ENCODE measurements at places on chromosomes 2 and 18. TPM values are rescaled to one million over a fixed set of nuclear protein-coding genes. Genes with fewer than 3 reads are reported as not detected.

DNA sequence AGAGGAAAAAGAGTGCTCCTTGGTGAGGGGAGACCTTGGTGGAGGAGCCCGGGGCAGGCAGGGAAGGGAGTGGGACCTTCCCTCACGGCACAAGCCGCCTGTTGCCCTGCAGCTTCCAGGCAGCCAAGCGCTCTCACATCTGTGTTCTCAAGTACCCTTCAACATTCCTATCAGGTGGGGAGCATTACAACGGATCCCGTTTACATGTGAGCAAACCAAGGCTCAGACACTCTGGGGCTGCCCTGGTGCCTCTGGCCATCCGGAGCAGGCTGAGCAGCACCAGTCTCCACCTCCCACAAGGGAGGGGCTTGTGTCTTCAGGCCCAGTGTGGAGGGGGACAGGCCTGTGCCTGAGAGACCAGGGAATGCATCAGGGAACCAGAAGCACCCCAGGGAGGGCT lies 57.9 kb downstream of the AQP12A start:
- DNase-seq, result no peak

The SLC8A1 gene
- 0.42 TPM for polyA plus RNA-seq

The NEU4 gene
- 0.32 TPM for polyA plus RNA-seq

- DNase-seq, result no peak
Observed at GRCh38 chr2:58645017-58645416, 403.9 kb upstream of the FANCL start.

The FBXO15 gene
- polyA plus RNA-seq, result 0.85 TPM

DNA sequence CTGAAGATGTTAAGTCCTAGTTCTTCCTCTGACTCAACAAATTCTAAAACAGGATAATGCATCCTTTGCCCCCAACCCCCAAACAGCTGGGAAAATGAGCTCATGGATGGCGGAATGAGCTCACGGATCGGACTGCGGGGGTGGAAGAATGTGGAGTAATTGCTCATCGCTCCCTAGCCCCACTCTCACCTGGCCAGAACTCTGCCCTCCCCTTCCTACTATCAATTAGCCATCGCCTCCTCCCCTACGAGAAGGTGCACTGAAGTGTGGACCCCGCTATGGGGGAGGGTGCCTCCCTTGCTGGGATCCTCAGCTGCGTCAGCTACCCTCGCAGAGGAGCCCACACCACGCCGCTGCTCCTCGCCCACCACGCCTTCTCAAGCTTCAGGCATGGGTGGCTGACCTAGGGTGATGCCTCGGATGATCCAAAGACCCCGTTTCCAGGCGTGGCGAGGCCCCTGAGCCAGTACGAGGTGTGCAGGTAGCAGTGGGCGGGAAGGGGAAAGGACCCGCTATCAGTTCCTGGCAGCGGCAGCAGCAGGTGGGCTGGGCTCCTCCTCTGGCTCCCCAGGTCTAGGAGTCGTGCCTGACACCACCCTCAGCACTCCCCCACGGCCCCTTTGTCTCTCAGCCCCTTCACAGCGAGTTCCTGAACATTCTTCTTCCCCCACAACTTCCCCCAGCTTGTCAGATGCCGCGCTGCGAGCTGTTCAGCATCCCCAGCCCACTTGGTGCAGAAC lies 82.1 kb upstream of the POMC start:
- DNase-seq, result no peak

The UPP2 gene
- polyA plus RNA-seq, result not detected

GRCh38 chr18:604771-605170 lies 8.0 kb downstream of the CLUL1 start:
- DNase-seq, result no peak

The ASB18 gene
- not detected for polyA plus RNA-seq

DNA sequence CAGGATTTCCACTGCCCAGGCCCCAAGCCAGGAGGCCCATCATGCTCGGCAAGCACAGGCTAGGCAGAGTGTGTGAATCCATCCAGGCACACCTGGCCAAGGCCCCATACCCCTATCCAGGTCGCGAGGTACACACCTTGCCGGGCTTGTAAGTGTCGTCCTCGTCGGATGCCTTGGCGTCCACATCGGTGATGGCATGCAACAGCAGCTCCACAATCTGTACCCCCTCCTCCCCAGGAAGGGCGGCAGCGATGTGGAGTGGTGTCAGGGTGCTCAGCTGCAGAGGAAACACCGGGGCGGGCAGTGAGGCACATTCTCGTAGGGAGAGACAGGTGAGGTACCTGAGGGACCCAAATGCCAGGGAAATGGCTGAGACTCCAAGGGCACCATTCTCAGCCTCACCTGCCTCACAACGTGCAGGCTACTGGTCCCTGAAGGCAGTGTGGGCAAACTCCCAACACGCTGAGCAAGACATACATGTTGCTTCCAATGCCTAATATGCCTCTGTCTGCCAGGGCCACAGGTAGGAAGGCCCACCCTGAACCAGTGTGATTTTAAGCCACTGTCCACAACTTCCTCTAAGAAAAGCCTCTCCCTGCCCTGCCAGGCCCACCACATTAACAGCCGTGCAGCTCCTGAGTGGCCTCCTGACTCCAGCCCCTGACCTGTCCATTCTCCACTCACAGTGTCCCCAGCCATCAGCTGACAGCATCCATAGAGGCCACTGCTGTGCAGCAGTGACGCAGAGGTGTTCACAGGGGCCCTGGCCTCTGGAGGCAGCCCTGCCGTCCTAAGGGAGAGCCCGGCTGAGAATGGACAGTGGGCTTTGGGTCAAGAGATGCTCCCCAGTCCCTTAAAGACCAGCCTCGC lies 44.9 kb downstream of the ANKMY1 start:
- DNase-seq, result no peak

GRCh38 chr2:221494556-221494955 lies 77.5 kb downstream of the EPHA4 start:
- no peak for DNase-seq

- DNase-seq, result peak; percentile 59
Observed at GRCh38 chr2:74374509-74375205, 5.5 kb downstream of the DCTN1 start.

- no peak for DNase-seq
Observed at GRCh38 chr18:52694804-52695203, 354.8 kb downstream of the DCC start.

- no peak for DNase-seq
Observed at GRCh38 chr18:49639643-49640391, 78.0 kb downstream of the LIPG start.

The TMEM37 gene
- polyA plus RNA-seq, result 16.2 TPM

GRCh38 chr18:62844850-62845643 lies 129.7 kb downstream of the PHLPP1 start:
- no peak for DNase-seq

The DNAH6 gene
- 0.06 TPM for polyA plus RNA-seq

The ARL4C gene
- 7.0 TPM for polyA plus RNA-seq

The GAREM1 gene
- 3.9 TPM for polyA plus RNA-seq

- no peak for DNase-seq
Observed at GRCh38 chr2:230985519-230986231, 10.2 kb upstream of the SPATA3 start.

The SYT4 gene
- polyA plus RNA-seq, result 1.1 TPM

DNA sequence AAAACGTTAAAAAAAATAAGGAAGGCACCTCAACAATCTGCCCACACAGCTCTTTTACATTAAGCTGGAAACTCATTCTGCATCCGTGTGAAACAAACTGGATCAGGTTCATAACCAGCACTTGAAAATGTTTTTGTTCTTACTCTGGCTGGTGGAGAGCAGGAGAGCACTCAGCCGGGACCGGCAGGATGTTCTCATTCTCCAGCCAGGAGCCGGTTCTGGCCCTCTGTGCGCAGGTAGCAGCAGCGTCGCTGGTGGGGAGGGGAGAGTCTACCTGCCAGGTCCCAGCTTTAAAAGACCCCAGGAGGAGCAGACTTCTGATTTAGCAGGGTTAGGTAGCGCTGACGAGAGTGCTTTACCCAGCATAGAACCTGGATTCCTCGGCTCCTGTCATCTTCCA lies 834.9 kb upstream of the SALL3 start:
- no peak for DNase-seq

GRCh38 chr2:108330979-108331378 lies 42.3 kb downstream of the SULT1C2 start:
- DNase-seq, result no peak

The ITPRIPL1 gene
- 11.7 TPM for polyA plus RNA-seq

- no peak for DNase-seq
Observed at GRCh38 chr18:26943906-26944305, 78.4 kb upstream of the AQP4 start.

DNA sequence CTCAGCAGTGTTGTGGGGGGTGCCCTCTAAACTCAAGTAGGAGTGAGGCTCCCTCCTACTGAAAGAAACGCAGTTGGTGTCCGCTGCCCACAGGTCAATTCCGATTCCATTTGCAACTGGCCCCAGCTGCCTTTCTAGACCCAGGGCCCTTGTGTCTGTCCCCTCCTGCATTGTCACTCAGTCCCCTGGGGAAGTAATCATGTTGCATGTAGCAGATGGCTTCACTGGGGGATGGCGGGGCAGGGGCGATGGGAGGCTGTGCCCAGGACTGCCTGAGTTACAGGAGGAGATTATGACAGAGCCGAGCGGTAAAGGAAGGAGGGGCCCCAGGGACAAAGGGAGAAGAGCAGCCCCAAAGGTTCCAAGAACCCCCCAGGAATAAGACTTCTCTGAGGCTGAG lies 62.5 kb upstream of the SH3RF3 start:
- DNase-seq, result no peak

DNA sequence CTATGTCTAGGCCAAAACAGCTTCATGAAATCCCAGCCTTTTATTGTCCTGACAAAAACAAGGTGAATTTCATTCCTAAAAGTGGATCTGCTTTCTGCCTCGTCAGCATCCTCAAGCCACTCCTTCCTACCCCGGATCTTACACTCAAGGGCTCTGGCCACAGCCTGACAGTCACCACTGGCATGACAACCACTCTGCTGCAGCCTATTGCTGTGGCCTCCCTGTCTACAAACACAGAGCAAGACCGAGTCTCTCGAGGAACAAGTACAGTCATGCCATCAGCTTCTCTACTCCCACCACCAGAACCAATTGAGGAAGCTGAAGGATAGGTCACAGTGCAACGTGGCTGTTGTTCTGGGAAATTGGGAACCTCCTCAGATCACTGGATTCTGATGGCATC lies 106.1 kb downstream of the ICA1L start:
- DNase-seq, result no peak

- no peak for DNase-seq
Observed at GRCh38 chr18:8455661-8456614, 153.3 kb upstream of the RAB12 start.

The OXER1 gene
- 2.9 TPM for polyA plus RNA-seq

DNA sequence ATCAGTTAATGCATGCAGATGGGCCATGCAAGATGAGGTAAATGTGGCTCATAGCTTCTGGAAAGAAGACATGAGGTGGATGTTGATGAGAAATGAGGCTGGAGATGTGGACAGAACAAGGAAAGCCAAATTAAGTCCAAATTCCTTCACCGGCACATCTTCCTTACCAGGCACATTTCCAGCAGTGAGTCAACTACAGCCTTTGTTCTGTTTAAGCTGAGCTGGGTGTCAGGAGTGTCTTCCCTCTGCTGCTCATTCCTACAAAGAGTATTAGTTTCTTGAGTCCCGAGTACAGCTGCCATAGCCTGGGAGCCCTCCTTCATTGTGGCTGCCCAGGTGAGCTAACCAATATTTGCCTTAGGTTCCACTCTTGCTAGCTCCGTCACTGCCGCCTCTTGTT lies 945.0 kb downstream of the SLC4A3 start:
- no peak for DNase-seq

- DNase-seq, result no peak
Observed at GRCh38 chr18:56086786-56087185, 498.8 kb upstream of the TCF4 start.

The CIB4 gene
- not detected for polyA plus RNA-seq

DNA sequence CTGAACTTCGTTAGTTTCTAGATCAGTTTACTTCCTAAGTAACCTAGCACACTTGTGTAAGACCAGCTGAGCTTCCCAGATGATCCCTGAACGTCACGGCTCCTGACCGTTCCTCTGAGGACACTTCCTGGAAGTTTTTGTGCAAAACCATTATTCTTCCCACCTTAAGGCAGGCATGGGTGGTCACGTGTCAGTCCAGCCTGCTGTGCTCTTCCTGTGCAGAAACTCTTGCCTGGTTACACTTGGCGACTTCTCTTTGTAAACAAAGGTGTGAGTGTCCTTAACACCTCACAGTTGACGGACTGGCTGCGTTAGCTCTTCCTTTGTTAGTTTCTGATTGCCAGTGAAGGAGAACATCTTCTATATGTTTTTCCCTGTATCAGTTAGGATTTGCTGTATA lies 118.3 kb downstream of the SH3RF3 start:
- no peak for DNase-seq

The PTPRN gene
- polyA plus RNA-seq, result 17.4 TPM

The AGXT gene
- 0.03 TPM for polyA plus RNA-seq

- DNase-seq, result peak; percentile 89
Observed at GRCh38 chr18:34976899-34977837, 64.0 kb upstream of the MAPRE2 start.

The OR6B2 gene
- polyA plus RNA-seq, result not detected

The SP5 gene
- polyA plus RNA-seq, result 0.46 TPM

The TDRD15 gene
- polyA plus RNA-seq, result not detected

The TXNDC2 gene
- polyA plus RNA-seq, result 0.11 TPM

The SERPINB13 gene
- polyA plus RNA-seq, result not detected

The ZNF2 gene
- polyA plus RNA-seq, result 0.93 TPM

The CLEC4F gene
- not detected for polyA plus RNA-seq

The GAL3ST2 gene
- polyA plus RNA-seq, result 0.14 TPM

- DNase-seq, result no peak
Observed at GRCh38 chr2:48755473-48755872, at the start of gene LHCGR. TSS of gene LHCGR (minus strand) at chr2:48755724. CDS start at chr2:48755671, 53 bp downstream.

DNA sequence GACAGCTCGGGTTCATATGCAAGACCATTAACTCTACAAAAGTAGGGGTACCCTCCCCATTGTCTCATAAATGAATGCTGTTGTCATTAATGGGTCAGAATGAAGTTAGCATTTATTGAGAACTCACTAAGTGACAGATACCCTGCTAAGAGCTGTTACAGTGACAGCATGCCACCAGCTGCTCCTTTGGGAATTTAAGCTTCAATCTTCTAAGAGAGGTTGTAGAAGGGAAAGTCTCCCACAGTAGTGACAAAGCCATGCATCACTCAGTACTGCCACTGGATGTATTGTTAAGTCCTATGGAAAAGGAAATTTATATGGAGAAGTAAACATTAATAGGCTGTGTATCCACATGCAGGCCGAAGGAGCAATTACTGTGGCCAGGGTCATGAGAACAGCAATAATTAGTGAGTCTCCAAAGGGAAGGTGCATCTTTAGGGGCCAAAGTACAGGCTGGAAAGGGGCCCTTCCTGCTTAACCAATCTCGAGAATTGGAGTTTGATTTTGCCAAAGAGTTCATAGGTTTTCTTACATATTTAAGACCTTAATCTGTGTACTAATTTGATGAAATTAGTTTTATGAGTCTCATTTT lies 64.5 kb upstream of the FAM124B start:
- DNase-seq, result no peak

All from H1 (cell line).